ENCODE measurements at places on chromosomes 16 and 17.

GRCh38 chr17:38906460-38907228, 18.8 kb upstream of the LASP1NB start:
- no peak for DNase-seq

- DNase-seq = no peak
Measured at GRCh38 chr17:78822552-78822951, 18.1 kb downstream of the USP36 start.

- no peak for DNase-seq
Measured at GRCh38 chr17:76419576-76420260, 33.2 kb downstream of the UBE2O start.

- peak; percentile 56 for DNase-seq
Measured at GRCh38 chr17:57375770-57376225, 119.5 kb downstream of the MSI2 start.

- no peak for DNase-seq
Measured at GRCh38 chr17:45814622-45815606, 29.8 kb upstream of the SPPL2C start.

All from HT-29 (cell line).